ENCODE measurements at places on chromosomes 1 and 21.

DNA sequence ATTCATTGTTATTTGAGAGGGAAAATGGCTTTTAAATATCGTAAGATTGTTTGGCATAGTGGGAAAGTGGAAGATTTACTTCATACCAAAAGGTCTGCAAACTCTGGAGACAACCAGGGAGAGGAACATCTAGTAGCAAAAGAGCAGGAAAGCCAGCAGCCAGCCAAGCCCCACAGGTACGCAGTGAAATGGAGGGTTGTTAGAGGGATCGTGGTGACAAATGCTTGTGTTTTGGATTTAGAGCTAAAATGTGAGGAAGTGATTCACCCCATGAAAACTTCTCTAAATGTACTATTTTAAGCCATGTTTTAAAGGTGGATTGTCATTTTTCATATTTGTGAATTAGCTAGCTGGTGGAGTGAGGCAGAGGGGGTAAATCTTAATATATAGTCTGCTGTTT is 69.3 kb downstream of the RPS6KC1 start:
- DNase-seq, result no peak

- DNase-seq, result no peak
Observed at GRCh38 chr21:40569357-40569756, 277.6 kb downstream of the DSCAM start.

- no peak for DNase-seq
Observed at GRCh38 chr1:66339944-66340343, 194.0 kb upstream of the SGIP1 start.

GRCh38 chr1:213070406-213070805 is 19.4 kb downstream of the RPS6KC1 start:
- DNase-seq, result no peak

GRCh38 chr1:187490266-187490665 is 661.5 kb downstream of the PLA2G4A start:
- no peak for DNase-seq

DNA sequence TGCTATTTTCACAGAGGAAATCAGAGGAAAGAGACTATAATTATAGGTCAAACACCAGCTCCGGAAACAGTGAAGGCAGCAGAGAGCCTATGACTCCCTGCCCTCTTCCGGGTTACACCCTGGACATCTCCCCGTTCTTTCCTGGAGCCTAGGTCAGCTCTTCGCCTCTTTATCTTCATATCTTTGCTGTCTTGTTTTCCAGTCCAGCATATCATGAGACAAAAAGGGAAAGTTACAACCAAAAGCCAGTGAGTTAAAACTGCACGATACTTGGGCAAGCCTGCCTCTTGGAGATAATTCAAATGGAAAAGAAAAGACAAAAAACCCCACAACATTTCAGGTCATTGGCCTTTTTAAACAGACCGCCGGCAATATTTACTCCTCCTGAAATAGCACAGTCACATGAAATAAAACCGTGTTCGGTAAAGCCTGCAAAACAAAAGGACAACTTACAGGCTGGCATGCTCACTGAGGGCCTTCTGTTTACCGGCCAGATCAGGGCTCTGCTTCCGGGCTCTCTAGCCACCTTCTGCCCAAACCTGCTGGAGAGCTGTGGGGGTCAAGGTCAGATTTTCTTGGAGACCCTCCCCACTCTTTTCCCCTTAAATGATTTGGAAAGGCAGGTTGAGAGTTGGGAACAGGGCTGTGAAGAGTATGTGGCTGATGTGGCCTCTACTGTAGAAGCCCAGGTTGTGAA is 42.8 kb upstream of the PPP2R5A start:
- no peak for DNase-seq

DNA sequence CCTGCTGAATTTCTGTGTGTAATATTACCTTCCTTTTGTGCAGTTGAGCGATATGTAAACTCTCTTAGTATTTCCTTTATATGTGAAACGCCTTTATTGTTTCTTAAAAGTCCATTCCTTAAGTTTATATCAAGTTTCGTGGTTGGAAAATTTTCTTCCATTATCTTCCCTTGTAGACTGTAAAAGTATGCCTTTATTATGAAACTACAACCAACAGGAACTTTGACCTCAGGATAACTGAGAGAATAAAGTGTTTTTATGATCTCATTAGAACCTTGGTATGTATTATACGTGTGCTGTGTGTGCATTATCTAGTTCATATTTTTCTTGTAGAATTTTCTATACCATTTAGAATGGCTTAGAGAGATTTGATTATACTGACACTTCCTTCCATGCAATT is 3.1 kb upstream of the CDC14A start:
- no peak for DNase-seq

- DNase-seq, result no peak
Observed at GRCh38 chr1:166952002-166952746, 23.2 kb downstream of the ILDR2 start.

DNA sequence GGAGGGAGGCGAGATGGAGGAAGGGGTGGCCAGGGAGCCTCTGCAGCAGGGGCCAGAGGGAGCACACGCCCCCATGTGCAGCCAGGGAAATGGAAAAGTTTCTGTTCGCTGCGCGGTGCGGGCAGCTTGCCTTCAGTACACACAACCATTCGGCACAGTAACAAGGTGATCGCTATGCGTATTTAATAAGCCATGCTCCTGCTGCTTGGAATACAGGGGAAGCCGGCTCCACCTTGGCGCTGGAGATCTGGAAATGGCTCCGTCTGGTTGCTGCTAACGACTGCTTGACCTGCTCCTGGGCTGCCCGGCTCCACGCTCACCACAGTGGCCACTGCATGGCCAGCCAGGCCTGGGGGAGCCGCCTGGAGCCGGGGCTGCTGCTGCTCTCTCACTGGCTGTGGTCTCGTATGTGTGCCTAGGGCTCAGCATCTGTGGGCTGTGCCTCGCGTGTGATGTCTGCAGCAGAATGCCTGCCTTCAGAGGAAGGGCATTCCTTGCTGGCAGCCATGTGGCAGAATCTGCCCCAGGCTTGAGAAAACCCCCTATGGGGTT is 86.4 kb upstream of the ACTL8 start:
- no peak for DNase-seq
